NCI-H2029 treated with DMSO at 0.1 percent for 48 hours (cell line): ENCODE measurements at places on chromosomes 6 and 20.

- no peak for DNase-seq
These were observed 172.4 kb downstream of the PLCB4 start for GRCh38 chr20:9241232-9241692.

DNA sequence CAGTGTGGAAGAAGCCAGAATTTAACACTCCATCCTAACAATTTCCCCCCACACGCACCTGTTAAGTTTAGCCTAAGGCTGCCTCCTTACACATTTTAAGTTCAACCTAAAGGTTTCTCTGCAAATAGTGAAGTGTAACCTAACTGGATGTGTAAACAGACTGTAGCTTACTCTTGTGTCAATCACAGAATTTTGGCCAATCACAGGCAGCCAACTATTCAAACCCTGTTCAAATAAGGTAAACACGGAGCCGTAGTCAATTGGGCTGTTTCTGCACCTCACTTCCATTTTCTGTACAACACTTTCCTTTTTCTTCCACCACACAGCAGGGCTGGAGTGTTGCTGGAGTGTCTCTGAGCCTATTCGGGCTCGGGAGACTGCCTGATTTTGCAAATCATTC is 92.1 kb downstream of the ISM1 start:
- no peak for DNase-seq

- no peak for DNase-seq
These were observed 156.1 kb downstream of the SYCP2 start for GRCh38 chr20:59777331-59777725.

GRCh38 chr6:106516616-106517015 is 112.7 kb downstream of the RTN4IP1 start:
- no peak for DNase-seq

- no peak for DNase-seq
These were observed 715.2 kb upstream of the MANEA start for GRCh38 chr6:94862112-94862511.
